ENCODE measurements at places on chromosomes 2 and 18.

DNA sequence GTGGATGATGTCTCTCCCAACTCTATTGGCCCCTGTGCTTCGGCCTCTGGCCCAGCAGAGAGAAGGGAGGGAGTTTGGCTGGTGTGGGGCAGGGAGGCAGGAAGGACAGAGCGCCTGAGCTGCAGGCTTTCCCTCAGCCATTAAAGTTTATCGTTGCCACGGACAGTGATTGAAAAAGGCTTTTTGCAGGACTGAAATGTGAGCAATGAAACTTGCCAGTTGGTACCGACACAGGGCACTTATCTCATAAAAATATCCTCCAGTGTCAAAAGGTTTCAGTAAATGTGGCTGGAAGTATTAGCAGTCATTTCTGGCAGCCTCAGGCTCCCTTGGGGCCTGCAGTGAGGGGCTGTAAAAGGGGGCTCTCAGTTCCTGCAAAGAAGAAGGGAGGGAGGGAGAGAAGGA lies 169.2 kb downstream of the GLI2 start:
- no peak for DNase-seq

DNA sequence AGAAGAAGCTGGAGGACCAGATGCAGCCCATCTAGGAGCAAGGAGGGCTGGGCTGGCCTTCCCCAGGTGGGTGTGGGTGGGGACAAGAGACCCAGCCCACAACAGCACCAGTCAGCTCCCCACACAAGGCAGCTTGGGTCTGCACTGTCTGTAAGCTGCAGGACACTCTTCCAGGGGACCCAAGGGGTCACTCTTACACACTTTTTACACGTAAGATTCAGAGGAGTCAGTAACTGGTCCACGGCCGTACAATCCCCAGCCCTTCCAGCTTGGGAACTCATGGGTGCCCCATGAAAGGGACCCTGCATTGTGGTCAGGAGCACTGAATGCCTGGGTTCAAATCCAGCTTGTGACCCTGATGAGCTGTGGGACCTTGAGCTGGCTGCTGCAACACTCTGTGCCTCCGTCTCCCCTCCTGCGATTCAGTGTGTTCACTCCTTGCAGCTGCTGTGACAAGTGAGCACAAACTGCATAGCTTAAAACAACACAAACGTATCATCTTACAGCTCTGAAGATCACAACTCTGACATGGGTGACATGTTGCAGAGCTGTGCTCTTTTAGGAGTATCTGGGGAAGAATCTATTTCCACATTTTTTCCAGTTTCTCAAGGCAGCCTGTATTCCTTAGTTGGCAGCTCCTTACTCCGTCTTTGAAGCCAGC lies 11.1 kb upstream of the SLC66A3 start:
- DNase-seq: no peak

GRCh38 chr2:119716284-119716672 lies 37.3 kb downstream of the TMEM177 start:
- DNase-seq: no peak

- DNase-seq: no peak
These were observed 184.1 kb downstream of the CALCRL start for GRCh38 chr2:187263675-187264560.

- no peak for DNase-seq
These were observed at the start of gene LRP1B for GRCh38 chr2:142131010-142131669. Gene LRP1B (minus strand): TSS chr2:142131016. CDS start chr2:142130729, 287 bp downstream.

DNA sequence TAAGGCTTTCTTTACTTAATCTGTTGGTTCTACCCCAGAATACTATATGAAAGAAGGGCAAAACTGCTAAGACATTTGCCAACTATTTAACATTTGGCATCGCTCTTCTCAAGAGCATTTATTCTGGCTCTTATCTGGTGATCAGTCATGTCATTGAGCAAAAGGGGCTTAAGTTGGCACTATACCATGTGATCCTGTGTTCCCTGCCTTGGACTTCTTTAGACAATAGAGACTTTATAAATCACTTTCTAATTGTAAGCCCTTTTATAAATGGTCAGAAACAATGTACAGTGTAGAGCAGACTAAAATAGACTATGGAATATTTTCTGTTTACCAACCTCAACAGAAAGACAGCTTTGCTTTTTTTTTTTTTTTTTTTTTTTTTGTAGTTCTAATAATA lies 52.1 kb downstream of the GTF3C3 start:
- DNase-seq: no peak

GRCh38 chr2:67272195-67272594 lies 124.9 kb upstream of the ETAA1 start:
- DNase-seq: no peak

- DNase-seq: no peak
These were observed 598.4 kb downstream of the FBXO15 start for GRCh38 chr18:73549236-73549635.

GRCh38 chr2:85920810-85921545 lies 32.2 kb upstream of the ST3GAL5 start:
- DNase-seq: no peak

DNA sequence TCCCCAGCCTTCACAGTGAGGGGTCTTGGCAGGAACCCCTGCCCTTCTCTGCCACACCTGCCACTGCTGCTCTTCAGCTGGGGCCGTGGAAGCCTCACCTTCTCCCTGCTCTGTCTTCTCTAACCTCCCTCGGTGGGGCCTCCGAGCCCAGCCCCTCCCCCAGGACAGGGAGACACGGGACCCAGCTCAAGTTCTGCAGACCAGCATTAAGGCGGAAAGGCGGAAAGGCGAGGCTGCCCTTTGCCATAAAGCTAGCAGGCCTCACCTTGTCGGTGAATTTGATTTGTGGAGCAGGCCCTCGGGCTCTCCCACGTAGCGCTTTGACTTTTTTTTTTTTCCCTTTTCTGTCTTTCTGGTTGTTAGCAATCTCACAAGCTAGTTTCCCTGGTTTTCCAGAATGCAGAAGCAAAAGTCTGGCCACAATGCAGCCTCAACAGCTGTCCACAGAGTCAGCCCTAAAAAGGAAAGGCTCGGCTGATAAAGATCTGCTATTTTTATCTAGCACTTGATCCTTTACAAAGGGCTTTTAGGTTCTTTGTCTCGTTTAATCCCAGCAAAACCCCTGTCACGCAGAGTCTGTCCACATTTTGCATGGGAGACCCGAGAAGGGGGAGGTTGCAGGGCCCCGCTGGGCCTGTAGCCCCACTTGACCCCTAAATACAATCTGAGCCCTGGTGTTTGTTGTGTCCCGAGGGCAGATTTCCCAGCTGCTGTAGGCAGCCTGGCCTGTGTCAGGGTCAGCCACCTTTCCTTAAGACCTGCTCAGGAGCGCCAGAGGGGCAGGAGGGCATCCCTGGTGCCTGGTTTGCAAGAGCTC lies 6.0 kb downstream of the ITM2C start:
- no peak for DNase-seq

- no peak for DNase-seq
These were observed 4.3 kb downstream of the PMAIP1 start for GRCh38 chr18:59904011-59904601.

GRCh38 chr2:162840598-162841246 lies 2.2 kb upstream of the KCNH7 start:
- no peak for DNase-seq

DNA sequence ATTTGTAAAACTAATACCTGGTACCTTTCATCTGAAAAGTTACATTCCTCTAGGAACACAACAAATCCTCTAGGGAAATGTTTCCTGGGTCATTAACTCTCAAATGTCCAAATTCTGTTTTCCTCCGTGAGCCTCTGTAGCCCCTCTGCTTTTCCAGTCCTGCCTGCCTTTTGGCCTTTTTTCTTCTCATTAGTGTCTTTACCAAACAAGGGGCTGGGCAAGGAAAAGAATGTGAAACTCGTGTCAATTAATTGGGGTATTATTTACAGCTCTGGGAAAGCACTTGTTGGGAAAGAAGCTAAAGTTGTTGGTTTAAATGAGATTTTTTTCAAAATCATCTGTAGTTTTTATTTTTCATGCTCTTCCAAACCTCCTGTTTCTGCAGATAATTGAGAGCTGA lies 198.1 kb upstream of the NRP2 start:
- no peak for DNase-seq

- DNase-seq: no peak
These were observed 272.8 kb upstream of the MMADHC start for GRCh38 chr2:149860276-149860921.

GRCh38 chr2:85765081-85765731 lies 11.4 kb downstream of the ATOH8 start:
- DNase-seq: no peak

GRCh38 chr18:25189391-25190185 lies 162.4 kb downstream of the ZNF521 start:
- no peak for DNase-seq

DNA sequence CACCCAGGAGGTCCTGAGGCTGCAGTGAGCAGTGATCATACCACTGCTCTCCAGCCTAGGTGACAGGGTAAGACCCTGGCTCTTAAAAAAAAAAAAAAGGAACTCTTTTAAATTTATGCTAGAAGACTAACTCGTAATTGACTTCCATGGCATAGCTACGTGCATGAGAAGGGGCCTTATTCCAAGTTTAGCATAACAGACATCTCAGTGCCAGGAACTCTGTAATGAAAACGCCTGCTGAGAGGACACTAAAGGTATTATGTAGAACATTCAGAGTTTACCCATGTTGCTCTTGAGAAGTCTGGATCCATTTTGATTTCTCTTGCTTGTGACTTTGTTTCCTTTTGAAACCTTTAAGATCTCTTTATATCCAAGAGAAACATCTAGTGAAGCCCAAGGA lies 276.0 kb downstream of the ZNF407 start:
- no peak for DNase-seq

- DNase-seq: no peak
These were observed 163.7 kb upstream of the RMP24 start for GRCh38 chr18:35808796-35809195.

- DNase-seq: no peak
These were observed 5.3 kb downstream of the MLPH start for GRCh38 chr2:237492137-237492890.

- peak; percentile 69 for DNase-seq
These were observed 17.0 kb upstream of the CD8A start for GRCh38 chr2:86807468-86808275.

DNA sequence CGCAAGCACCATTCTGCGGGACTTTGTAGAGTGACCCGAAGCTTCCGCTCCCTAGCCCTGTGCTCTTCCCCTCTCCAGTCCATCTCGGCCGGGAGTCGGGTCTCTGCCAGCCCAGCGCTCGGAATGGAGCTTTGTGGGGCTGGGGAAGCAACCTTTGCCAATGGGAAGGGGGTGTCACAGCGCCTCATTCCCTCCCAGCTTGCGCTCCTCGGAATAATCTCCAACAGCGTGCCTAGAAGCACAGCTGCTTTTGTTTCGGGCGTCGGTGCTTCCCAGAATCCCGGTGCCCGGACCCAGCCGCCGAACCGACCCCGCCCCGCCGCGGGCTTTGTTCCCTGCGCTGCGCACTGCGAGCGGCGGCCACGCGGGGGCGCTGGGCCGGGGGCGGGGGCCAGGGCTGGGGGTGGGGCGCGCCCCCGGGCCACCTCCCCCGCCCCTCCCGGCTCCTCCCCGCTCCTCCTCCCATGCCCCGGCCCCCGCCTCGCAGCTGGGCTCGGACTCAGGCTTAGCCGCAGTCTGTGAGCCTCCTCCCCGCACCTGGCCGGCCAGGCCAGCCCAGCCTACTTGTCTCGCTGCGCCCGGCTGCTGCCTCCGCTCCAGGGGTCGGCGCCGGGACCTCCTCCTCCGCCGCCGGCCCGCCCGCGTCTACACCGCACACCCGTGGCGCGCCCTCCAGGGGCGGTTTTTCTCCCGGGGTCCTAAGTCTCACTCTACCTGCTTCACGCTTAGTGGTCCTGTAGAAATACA lies 77.7 kb upstream of the SMAD2 start:
- DNase-seq: peak; percentile 21

DNA sequence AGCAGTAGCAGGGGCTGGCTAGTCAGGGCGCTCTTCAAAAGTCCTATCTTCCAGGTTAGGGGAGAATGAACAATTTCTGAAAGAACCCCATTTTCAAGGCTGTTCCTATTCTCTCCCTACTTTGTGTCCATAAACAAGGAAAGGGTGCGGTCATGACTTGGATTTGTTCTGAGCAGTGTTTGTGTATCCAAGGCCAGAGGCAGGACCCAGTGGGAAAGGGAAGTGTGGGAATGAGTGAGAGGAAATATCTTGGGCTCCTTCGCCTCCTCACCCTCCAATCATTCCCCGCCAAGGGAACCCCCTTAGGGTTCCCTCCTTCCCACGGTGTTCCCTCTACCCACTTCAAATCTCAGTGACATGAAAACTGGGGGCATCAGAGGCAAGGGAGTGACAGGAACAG lies 25.5 kb upstream of the SPTBN1 start:
- no peak for DNase-seq

DNA sequence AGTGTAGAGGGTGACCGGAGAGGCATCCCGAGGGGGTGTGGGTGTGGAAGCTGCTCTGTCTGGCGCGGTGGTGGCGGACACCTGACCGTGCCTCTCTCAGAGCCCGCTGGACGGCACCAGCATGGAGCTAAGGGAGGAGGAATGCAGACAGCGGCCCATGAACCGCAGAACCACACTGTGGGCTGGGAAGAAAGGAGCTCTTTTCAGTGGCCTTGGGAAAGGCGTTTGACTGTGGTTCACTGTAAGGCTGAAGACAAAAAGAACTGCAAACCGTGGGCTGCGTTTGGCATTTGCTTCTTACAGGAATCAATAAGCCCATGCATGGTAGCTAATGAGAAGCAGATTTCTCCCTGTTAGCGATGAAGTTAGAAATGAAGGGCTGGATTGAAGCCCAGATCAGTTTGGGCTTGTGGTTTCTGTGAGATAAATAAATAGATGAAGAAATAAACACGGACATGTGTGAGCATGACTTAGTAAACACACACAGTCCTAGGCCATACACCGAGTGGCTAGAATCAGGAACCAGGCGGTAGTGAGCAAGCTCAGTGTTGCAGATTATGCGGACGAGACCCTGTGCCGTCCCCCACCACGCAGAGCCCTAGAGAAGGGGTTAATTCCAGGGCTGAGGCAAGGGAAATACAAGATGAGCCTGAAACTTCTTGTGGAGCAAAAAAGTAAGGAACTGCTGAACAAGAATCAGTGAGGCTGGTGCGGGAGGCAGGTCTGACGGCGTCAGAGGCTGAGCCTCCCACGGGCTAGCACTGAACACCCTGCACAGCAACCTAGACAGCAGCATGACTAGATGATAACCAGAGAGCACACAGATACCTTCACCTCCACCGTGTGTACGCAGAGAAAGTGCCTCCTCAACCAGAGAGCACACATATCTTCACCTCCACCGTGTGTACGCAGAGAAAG lies 29.3 kb upstream of the NFATC1 start:
- no peak for DNase-seq

GRCh38 chr2:231341100-231341499 lies 54.4 kb upstream of the B3GNT7 start:
- no peak for DNase-seq

- DNase-seq: no peak
These were observed 288.3 kb upstream of the FBXO11 start for GRCh38 chr2:48194641-48195040.

- no peak for DNase-seq
These were observed 60.4 kb upstream of the IL1R2 start for GRCh38 chr2:101931402-101931801.

GRCh38 chr2:18412980-18413675 lies 147.3 kb downstream of the RDH14 start:
- no peak for DNase-seq

GRCh38 chr2:171323971-171324528 lies 109.7 kb downstream of the METTL8 start:
- DNase-seq: no peak

GRCh38 chr2:98796775-98797544 lies 66.0 kb upstream of the MGAT4A start:
- DNase-seq: no peak

Data from CD4-positive, alpha-beta T cell treated with Interleukin-2 at 100 ng/mL for 4 hours (primary cell).